ENCODE measurements at places on chromosomes 11 and 22.

GRCh38 chr11:134951305-134951700 lies 539.3 kb upstream of the B3GAT1 start:
- peak; percentile 60 for DNase-seq

GRCh38 chr11:131748151-131749050 lies 378.0 kb downstream of the NTM start:
- peak; percentile 12 for DNase-seq

DNA sequence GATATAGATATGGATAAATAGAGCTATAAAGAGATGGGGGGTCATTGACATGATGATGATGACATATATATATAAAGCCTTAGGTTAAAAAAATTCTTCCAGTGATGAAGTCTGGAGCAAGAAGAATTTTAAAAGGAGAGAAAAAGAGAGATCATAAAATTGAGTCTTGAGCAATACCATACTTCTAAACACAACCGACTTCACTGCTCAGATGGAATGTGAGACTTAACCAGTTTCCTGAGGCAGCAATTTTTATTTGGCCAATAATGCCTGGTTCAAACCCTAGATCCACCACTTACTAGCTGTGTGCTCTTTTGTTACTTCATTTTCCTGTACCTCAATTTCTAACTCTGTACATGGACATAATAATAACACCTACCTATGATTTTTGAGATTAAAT lies 229.5 kb downstream of the TTC28 start:
- DNase-seq = no peak

DNA sequence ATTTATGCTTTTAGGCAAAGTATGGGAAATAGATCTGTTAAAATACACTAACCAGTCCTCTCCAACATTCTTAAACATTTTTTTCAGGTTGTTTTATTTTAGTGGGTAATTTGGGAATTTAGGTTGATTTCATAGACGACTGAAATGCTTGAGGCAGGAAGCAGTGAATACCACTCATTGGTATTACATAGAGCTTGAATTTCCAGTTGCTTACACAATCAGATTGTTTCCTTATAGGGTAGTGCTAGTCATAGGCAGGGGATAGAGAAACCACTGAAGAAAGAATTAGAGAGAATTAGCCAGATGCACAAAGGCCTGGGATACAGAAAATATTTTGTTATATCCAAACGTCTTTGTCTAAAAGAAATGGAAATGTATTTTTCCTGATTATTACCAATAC lies 23.9 kb upstream of the LYVE1 start:
- no peak for DNase-seq

DNA sequence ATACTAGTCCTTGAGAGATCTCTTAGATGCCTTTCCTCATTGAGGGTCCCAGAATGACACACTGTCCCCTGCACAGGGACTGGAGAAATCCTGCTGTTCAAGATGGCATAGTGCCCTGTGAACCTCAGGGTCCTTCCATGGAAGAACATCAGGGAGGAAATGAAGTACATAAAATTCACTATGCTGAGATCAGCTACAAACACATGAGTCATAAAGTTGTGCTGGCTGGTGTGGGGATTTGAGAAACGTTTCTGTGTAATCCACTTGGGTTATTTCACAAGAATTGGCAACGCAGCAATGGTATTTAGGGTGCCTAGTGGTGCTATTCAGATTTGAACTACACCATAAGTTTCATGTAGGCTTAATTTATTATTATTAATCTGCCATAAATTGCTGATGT lies 174.4 kb downstream of the MAML2 start:
- no peak for DNase-seq

DNA sequence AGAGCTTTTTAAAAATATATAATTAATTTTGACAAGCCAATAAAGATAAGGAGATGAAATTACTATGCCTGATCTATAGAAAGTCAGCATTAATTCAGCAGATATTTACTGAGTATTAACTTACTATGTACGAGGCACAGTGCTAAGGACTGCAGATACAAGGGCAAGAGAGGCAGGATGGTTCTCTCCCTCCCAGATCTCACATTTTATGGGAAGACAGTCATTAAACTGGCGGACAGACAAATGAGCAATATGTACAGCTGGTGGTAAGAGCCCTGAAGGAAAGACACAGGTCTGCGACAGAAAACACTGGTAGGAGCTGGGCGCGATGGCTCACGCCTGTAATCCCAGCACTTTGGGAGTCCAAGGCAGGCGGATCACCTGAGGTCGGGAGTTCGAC lies 36.8 kb downstream of the MCHR1 start:
- no peak for DNase-seq

All from SJCRH30 (cell line).